ENCODE measurements at places on chromosomes 2 and 18.

GRCh38 chr18:41126541-41127235, 828.3 kb upstream of the PIK3C3 start:
- DNase-seq = peak; percentile 44

DNA sequence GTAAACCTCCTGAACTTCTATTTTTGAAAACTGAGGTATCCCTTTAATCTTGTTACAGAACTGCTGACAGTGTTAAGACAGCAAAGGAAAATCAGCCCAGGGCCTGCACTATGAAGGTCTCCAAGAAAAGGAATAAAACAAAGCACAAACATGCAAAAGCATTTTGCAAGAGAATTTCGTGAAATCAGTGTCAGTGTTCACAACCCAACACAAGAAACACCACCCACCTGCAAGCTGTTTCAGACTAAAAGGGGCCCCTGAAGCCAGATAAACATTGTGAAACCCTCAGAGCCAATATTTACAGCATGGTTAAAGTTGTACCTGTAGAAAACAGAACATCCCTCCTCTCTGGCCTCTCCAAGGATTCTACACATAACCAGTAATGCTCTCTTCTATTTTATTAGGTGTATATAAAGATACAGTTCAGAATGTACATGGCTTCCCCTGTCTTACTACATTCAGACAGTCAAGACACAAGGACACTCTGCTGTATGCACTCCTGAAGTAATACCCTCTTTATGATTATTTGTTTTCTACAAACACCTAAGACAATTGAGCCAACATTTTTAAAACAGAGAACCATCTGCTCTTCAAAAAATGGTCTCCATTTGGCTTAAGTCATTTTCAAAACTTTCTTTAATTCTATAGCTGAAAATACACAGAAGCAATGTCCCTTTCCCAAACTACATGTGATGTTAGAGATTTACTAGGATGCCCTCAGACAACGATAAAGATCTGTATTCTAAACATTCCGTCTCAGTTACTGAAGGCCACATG, 149.5 kb upstream of the ZFP36L2 start:
- DNase-seq = no peak

DNA sequence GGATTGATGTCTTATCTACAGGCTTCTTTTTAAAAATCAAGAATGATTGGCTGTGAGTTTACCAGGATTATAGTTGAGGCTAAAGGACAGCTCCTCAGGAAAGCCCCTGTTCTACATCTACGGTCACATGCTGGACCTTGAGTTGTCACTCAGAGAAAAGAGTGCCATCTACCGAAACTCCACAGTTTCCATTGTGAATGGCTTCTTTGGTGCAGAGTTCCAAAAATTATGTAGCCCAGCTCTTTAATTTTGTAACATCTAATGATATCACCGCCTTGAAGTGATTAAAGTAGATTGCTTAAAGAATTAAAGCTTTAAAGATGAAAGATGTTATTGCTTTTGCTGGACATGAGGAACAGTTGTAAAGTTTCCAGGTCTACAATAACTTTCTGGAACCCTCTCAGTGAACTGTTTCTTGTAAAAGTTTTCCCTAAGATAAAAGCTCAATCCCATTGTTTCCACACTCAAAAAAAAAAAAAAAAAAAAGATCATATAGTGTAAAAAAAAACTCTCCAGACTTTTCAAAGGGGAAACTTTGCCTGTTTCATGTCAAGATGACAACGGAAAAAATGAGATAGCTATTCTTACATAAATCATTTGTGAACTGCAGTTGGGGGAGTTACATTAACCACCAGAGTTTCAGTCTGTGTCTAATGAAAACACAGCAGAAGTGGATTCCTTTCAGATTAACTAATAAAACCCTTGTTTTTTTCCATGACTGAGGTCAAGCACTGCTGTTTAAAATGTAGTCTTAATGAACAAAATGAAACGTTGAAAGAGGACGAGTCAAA, 4.3 kb downstream of the COL3A1 start:
- DNase-seq = peak; percentile 56

DNA sequence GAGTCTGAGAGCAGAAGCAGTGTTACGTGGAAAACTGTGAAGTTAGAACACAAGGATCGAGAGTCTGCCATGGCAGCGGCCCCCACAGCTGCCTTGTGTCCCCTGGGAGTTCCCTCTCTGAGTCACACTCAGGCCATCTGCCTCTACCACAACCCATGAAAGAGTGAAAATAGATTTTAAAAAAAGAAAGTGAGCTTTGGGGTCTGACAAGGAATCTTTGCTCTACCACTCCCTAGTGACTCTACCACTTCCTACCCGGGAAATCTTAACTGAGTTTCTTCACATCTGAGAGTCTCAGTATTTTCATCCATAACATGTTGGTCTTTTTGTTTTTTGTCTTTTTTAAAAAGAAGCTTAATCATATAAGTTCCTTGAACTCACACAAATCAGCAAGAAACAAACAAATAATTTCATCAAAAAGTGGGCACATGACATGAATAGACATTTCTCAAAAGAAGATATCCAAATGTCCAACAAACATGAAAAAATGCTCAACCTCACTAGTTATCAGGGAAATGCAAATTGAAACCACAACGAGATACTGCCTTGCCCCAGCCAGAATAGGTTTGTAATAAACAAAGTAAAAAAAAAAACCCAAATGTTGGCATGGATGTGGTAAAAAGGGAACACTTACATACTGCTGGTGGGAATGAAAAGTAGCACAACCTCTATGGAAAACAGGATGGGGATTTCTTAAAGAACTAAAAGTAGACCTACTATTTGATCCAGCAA, 2.4 kb upstream of the MSGN1 start:
- peak; percentile 17 for DNase-seq

GRCh38 chr2:170307555-170308351, 129.8 kb downstream of the MYO3B start:
- no peak for DNase-seq

GRCh38 chr2:174788291-174788929, 24.1 kb upstream of the CHRNA1 start:
- DNase-seq = peak; percentile 57

DNA sequence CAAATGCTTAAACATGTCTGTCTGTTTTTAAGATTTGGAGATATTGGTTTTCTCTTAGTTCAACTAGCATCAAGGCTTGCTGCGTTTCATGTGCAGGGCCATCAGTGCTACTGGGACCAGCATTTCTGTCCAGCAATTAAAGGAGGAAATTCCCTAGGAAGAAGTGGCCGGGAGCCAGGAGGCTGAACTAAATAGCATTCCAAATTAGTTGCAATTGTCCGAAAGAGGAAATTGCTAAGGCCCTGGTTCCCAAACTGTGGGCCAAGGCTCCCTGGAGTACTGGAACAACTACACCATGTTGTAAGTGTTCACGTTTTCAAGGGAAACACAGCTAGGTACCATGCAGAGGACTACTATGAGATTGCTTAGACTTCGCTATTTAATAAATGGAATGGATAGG, 257.9 kb downstream of the PTPRM start:
- no peak for DNase-seq

DNA sequence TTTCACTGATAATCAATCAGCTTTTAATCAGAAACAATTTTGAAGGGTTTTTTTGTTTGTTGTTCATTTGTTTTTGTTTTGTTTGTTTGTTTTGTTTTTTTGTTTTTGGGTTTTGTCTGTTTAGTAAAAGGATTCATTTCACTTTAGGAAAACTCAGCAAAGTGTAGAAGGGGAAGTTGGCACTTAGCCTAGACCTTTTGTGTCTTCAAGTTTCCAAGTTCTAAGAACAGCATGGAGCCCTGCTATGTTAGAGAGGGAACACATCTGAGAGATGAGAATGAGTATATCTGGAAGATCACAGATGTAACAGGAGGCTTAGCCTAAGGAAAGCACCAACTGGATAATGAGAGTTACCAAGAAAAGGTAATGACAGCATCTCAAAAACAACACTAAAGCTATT, 501.5 kb downstream of the ERBB4 start:
- DNase-seq = no peak

DNA sequence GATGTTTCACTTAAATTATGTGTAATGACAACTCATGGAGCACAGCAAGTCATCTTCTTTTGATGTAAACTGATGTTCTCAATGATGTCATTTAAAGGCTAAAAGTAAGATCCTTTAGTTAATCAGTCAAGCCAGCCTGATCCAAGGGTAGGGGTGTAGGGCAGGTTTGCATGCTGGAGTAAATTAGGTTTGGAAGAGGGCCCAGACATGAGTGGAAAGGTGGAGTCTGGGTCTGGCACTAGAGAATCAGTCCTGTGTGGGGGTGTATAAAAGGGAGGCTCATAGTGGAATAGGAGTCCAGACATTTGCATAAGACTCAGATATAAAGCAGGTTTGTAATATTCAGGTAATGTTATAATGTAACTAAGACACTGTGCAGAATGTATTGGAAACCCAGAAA, 88.8 kb upstream of the NYAP2 start:
- DNase-seq = no peak

DNA sequence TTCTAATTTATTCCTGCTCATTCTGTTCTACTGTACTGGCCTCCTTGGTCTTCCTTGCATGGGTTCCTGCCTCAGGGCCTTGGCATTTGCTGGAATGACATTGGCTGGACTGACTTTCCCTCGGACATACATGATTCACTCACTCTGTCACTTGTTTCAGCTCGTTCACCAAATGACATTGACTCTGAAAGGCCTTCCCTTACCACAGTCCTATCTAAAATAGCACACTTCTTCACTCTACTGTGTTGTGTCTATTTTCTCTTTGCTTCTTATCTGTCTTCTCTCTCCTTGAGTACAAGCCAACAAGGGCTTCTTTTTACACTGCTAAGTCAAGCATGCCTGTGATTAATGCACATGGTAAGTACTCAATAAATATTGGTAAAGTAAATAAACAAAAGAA, 65.6 kb downstream of the SCG2 start:
- no peak for DNase-seq

GRCh38 chr2:160836755-160837154, 323.5 kb upstream of the TANK start:
- DNase-seq = peak; percentile 88

GRCh38 chr2:100818003-100818605, 1.8 kb upstream of the NPAS2 start:
- no peak for DNase-seq

DNA sequence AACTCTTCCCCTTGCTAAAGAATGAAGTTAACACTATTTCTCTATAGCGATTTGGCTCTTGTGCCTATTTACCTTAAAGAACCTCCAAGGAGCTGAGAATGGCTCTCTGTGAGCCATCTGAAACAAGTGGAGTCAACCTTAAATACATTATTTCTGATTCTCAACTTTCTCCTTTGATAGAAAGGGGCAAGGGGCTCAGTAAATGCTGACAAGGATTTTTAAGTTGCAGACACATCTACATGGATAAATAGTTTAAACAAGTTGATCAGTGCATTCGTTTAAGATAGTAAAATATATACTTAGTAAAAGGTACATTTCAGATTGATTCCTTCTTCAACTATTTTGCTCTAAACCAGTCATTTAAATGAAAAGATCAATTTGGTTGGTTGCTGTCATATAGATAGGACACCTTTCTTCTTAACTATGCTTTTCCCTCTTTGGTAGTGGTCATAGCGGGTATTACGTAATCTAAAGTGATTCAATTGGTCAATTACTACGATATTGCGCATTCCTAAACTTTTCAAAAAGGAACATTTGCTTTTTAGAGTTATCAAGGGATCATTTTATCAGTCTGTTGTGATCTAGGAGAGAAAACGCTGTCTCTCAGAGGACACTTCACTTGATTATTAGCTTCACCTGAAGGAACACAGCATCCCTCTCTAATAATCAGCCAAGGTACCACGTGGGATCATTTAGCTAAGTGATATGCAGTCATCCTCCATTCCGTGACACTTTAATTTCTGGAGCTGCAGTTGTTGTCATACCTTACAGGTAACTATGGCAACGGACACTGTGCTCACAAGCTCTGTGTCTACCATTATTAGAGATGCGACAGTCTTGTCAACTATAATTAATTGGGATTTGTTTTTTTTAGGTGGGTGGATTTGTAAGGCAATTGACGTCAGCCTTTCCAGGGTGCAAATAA, 50.9 kb upstream of the KCNE4 start:
- no peak for DNase-seq

- no peak for DNase-seq
These were observed 593 bp upstream of the ACTR2 start for GRCh38 chr2:65227020-65227455.

- no peak for DNase-seq
These were observed 285.3 kb upstream of the CCDC68 start for GRCh38 chr18:55244546-55244945.

DNA sequence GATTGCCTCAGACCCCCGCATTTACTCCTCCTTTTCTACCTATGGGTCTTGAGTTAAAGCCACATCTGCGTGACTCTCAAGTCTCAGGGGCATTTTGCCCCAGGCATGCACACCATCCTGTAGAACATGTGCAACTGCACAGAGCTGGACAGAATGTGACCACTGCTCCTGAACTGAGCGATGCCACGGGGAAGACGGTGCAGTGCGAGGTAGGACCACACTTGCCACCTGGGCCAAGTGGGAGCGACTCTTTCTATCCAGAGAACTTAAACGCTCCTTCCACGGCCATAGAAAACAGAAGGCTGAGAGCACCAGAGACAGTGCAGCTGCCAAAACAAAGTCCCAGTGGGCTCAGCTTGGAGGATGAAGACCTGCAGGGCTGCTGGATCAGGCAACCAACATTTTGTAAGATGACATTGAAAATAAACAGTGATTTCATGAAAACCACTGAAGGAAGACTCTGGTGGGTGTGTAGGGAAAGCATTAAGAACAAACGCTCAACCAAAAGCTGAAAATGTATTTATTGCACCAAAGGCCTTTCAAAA, 149.0 kb upstream of the HDAC4 start:
- no peak for DNase-seq

GRCh38 chr2:41750829-41751228, 297.0 kb upstream of the PKDCC start:
- DNase-seq = no peak

- peak; percentile 24 for DNase-seq
These were observed 91.5 kb upstream of the TMEFF2 start for GRCh38 chr2:192286093-192286701.

DNA sequence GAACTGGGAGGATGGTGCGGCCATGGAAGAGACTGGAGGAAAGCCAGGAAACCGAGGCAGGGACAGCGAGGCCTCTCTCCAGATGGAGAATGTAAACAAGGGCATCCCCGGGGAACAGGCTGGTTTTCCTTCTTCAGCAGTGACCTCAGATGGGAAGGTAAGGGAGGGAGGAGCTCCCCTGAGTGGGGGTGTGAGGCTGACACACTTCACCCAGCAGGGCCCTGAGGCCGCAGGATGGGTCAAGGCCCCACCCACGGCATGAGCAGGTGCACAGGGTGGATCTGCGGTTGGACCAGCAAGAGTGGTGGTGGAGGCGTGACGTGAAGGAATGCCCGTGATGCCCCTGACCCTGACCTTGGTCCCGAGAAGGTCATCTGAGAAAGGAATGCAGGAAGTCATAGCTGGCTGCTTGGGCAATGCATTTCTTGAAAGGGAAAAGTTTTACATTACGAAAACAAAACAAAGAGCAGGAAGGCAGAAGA, 48.1 kb downstream of the ADCY3 start:
- DNase-seq = no peak

GRCh38 chr18:24613896-24614640, 153.6 kb downstream of the HRH4 start:
- DNase-seq = no peak

- no peak for DNase-seq
These were observed 62.5 kb downstream of the FAM228A start for GRCh38 chr2:24237313-24237712.

GRCh38 chr2:28986429-28986828, 5.3 kb downstream of the TOGARAM2 start:
- no peak for DNase-seq

- no peak for DNase-seq
These were observed 75.1 kb downstream of the SPRED2 start for GRCh38 chr2:65357095-65357958.

GRCh38 chr2:66001538-66001937, 433.4 kb upstream of the MEIS1 start:
- no peak for DNase-seq

GRCh38 chr2:95539290-95539689, 52.5 kb upstream of the TRIM43 start:
- DNase-seq = no peak

All from GM04504 (cell line).